Urinary bladder (tissue), 4 donors: ENCODE measurements at places on chromosomes 4 and X.

GRCh38 chr4:107619066-107619465, 101.0 kb downstream of the PAPSS1 start:
- no peak for DNase-seq

DNA sequence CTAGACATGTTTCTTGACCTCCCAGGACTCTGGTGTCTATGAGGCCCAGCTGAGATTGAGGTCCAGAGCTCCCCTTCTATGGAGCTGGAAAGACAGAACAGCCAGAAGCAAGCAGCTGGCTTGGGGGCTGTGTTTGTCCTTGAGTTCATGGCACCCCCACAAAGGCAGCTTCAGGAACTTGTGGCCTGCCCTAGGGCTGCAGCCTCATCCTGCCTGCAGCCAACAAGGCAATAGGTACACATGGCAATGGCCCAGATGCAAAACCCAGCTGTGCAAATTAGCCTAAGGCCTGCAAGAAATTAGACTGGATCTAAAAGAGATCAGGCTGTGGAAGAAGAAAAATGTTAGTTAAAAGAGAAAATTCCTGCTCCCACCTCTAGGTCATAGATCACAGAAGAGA, 131.7 kb upstream of the NALF2 start:
- DNase-seq = no peak

- DNase-seq = no peak
These were observed 72.9 kb downstream of the AASDH start for GRCh38 chr4:56314207-56314915.

- no peak for DNase-seq
These were observed 12.4 kb downstream of the BOD1L1 start for GRCh38 chr4:13615161-13615560.

DNA sequence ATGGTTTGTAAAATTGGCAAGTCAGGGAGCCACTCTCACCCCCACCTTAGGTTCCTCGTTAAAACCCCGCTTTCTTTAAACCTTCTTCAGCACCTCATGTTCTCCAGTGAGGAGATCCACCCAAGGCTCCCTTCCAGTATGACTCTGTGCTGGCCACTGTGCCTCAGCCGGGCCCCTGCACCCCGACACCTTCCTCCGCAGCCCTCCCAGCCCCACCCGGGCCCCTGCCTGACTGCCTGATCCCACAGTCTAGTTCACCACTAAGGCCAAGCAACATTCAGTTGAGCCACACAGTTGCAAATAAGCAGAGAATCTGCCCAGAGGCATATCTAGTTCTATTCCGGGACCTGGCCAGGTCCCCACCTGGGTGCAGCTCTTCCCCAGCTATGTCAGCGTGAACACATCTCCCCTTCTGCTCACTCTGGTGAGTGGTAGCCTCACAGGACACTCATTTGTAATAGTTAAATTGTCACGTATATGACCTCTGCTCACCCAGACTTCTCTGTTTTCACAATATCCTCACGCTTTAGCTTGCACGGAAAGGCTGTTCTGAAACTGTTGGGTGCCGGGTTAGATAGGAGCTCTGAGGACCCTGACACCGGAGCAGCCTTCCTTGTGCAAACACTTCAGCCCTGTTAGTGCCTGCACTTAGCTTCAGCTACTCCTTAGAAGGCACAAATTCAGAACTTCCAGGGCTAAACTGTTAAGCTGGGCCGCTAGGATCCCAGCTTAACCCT, 146.8 kb downstream of the DCTD start:
- DNase-seq = no peak

DNA sequence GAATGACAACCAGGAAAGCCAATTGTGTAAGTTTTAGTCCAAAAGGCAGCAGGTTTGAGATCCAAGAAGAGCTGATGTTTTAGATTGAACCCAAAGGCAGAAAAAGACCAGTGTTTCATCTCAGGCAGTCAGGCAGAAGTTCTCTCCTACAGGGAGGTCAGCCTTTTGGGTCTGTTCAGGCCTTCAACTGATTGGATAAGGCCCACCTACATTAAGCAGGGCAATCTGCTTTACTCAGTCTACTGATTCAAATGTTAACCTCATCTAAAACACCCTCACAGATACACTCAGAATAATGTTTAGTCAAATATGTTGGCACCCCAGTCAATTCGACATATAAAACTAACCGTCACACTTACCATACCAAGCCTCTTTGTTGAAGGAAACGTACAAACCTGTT, 134.2 kb upstream of the NEIL3 start:
- no peak for DNase-seq

GRCh38 chr4:80010316-80010715, 62.7 kb downstream of the ANTXR2 start:
- no peak for DNase-seq

GRCh38 chrX:109441266-109441665, 40.6 kb downstream of the GUCY2F start:
- DNase-seq = no peak

DNA sequence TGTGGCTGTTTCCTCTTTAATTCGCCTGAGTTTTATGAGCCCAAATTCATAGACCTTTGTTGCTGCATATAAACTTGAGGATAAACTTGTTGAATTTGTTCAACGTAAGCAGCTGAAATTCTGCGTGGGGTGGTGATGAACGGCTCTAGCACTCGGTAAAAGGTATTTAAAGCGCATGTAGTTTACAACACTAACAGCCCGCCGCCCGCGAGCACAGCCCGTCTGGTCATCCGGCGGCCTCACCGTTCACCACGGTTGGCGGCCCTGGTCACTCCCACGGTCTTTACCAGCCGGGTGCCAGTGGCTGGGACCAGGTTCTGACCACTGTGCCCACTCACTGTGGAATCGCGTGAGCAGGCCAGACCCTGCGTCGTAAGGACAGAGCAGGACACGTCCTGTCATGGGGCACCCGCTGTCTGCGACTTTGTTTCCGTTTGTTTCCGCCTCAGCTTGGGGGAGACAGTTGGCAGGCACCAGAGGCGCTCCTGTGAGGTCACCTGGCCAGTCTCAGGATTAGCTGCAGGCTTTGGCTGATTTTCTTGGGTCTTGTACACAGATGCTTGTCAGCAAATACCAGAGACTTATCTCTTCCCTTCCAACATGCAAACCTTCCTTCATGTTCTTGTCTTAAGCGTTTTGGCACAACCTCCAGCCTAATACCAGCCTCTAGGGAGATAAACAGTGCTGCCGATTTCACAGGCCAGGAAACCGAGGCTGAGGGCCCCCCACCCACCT, 36.8 kb upstream of the SPON2 start:
- no peak for DNase-seq

GRCh38 chr4:152476796-152477195, 59.1 kb downstream of the FBXW7 start:
- DNase-seq = no peak

DNA sequence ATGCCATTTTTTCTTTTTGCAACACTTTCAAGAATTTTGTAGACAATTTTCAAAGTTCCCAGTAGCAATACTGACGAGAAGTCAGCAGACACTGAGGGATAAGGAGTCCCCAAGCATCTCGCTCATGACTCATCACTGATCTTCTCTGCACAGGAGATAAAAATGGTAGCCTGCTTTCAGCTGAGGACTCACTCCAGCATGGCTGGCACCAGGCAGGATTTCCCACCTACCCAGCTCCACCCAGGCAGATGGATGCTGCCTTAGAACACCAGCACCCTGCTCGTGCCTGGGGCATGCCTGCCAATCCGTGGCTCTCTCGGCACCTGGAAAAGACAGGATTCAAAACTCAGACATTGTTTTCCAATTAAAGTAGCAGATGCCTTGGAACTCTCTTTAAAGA, 24.9 kb downstream of the JAKMIP1 start:
- DNase-seq = no peak
